Muscle of back (tissue), 13 donors: ENCODE measurements at places on chromosomes 1 and 21.

GRCh38 chr1:228058949-228059633, 23.4 kb upstream of the ARF1 start:
- DNase-seq, result peak; percentile 14

GRCh38 chr1:93434987-93435386, 12.9 kb upstream of the FNBP1L start:
- no peak for DNase-seq

GRCh38 chr1:162571696-162572095, 10.2 kb downstream of the UAP1 start:
- DNase-seq, result no peak

- DNase-seq, result peak; percentile 92
Measured at GRCh38 chr1:158177700-158178450, 2.8 kb upstream of the CD1D start.

GRCh38 chr1:108624069-108624468, 36.8 kb downstream of the HENMT1 start:
- DNase-seq, result no peak

GRCh38 chr1:226806988-226807387, 63.4 kb upstream of the PSEN2 start:
- DNase-seq, result no peak

DNA sequence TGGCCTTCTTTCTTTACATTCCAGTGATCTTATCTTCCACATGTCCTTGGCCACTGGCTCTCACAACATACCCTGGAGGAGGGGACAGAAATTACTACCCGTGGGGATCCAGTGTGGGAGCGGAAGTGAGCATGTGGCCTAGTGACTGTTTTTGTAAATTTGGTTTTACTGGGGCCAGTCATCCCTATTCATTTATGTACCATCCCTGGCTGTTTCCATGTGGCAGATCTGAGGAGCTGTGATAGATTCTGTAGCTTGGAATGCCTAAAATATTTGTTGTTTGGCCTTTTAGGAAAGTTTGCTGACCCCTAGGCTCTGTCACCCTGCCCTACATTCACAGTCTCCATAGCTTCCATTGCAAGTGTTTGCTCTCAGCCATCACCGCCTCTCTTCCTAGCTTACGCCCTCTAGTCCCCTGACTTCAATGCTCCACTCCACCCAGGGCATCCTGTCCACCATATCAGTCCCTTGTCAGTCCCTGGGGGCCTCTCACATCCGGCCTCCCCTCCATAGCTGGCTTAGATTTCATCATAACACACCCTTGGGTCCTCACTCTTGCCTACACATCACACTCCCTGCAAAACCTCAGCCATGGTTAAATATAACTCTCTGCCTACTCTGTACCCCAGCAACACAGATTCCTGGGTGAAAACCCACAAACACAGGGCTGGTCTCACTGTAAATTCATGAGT, 25.8 kb downstream of the DHCR24 start:
- DNase-seq, result no peak

DNA sequence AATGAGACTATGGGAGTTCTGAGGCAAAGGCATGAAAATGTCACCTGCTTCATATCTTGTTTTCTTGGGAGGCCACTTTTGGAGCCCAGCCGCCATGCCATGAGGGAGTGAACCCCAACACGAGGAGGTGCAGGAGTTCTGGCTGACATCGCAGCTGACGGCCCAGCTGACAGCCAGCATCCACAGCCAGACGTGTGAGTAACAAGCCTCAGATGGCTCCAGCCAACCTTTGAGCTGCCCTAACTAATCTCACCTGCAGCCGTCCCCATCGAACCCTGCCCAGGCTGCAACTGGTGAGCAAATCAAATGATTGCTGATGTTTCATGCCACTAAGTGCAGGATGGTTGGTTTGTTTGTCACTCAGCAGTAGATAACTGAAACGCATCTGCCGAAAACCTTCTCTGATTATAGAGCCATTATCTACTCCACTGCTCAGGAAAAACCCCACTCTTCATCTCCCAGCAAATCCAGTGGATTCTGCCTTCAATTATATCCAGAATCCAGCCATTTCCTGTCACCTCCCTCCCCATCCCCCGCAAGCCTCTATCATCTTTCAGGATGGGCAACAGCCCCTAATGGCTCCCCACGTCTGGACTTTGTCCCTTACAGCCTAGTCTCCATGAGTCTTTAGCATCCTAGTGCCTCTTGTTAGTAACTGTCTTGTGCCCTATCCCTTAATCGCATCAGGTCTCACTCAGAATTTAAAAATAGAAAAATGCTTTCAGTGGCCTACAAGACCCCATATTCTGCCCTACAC, 18.5 kb upstream of the RAB4A start:
- DNase-seq, result no peak

- no peak for DNase-seq
Measured at GRCh38 chr1:23330846-23331245, 13.2 kb downstream of the HNRNPR start.

DNA sequence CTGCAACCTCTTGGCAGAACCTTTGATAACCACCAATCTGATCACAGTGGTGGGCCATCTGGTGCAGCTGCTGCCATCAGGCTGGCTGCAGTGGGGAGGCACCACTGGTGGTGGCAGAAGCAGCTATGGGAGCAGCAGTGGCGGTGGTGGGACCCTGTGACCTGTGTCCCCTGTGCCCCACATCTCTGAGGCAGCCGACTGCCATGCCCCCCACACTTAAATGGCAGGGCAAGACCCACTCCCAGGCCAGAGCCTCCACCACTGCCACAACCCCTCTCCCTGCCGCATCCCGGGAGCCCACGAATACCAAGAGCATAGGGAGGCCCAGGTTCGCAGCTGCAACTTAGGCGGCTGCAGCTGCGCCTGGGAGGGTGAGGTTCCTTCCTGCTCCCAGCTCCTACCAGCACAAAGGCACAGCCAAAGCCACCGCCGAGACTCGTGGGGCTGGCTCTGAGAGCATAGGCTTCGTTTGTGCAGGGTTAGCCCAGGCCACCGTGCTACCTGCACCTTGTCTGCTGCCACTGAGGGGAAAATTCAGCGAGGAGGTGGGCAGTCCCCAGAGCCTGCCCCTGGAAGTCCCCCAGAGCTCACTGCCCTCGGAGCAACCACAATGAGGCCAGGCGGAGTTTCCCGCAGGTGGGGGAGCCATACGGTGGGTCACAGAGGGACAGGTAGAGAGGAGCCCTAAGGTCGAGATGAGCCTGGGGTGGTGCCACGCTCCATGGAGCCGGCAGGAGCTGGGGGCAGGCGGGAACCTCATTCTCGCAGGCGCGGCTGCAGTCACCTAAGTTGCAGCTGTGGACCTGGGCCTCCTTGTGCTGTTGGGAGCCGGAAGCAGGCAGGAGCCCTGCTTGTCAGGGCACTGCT, 518.7 kb downstream of the RWDD3 start:
- no peak for DNase-seq

DNA sequence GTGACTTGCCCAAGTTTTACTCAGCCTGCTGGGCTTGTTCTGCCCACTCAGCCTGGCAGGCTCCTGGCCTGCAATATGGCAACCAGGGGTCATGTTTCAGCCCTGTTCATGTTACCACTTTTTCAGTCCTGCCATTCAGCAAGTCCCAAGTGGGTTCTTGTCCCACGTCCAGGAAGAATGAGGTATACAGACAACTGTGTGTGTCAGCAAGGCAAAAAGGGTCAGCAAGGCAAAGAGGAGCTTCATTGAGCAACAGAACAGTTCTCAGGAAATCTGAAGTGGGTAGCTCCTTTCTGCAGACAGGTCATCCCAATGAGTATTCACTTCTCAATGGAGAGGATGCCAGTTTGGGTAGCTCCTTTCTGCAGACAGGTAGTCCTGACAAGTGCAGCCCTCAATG, 1233.3 kb upstream of the B3GALT2 start:
- DNase-seq, result no peak

DNA sequence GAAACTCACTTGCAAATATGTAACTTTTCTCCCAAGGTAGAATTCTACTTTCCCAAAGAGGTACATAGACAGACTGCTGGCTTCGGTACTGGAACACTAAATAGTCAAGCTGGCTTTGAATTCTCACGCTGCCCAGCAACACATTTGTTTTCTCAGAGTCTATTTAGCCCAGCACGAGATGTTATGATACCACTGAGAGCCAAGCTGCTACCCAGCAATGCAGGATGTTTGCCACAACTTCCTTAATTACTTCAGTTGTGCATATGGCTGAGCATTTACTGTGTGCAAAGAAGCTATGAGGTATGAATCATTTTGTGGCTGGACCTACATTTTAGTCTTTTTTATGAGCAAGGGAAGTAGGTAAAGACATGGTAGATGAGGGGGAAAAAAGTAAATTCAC, 793.2 kb downstream of the PLA2G4A start:
- no peak for DNase-seq

DNA sequence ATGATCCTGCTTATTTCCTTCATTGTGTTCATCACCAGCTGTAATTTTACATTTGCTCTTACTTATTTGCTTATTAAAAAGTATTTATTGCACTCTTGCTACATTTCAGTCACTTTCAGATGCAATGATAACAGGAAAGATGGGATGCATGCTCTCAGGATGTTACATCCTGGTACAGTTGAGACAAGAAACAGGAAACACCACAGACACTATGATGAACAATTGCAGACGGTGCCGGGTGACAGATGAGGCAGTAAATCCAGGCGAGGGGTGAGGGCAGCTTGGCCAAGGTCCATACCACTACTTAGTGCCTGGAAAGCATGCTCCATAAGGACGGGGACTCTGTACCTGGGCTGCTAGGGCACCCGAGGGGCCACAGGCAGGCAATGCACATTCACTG, 156.6 kb upstream of the RAB4A start:
- no peak for DNase-seq

DNA sequence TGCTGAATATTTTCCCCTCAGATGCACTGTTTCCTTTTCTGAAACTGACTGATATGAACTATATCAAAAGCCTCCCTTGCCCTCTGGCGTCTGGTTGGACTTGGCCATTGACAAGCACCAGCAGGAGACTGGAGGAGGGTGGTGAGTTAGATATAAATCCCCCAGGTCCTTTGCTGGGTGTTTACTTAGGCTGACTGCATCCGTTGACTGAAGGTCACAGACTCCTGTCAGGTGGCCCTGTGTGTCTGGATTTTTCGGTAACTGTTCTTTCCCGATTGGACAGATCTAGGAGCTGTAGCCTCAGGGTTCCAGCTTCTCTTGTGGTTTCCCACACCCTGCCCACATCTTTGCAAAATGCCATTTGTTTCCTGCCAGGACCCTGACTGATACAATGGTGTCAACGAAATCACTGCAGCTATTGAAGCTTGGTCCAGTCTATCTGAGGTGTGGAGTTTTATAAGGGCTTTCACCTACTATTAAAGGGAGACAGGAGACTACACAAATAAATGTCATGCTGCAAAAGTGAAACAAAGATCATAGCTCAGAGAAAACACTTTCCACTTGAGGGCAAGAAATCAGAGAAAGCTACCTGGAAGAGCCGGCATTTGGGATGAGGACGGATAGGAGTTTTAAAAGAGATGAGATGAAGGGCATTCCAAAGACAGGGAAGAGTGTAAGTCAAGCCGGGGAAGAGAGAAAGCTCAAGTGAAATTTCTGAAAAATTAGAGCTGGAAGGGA, 1.5 kb upstream of the MAGI3 start:
- DNase-seq, result no peak

- DNase-seq, result no peak
Measured at GRCh38 chr1:35668506-35668905, 27.2 kb upstream of the PSMB2 start.

DNA sequence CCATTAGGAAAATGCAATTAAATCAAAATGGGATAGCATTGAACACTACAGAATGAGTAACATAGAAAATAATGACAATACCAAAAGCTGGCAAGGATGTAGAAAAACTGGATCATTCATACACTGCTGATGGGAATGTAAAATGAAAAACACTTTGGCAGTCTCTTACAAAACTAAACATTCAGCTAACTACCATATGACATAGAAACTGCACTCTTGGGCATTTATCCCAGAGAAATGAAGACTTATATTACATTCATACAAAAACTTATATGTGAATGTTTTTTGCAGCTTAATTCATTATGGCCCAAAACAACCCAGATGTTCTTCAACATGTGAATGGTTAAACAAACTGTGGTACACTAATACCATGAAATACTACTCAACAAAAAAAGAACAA, 66.4 kb downstream of the ANKRD13C start:
- DNase-seq, result no peak

- no peak for DNase-seq
Measured at GRCh38 chr21:45006536-45007095, 66.8 kb downstream of the SLX9 start.

DNA sequence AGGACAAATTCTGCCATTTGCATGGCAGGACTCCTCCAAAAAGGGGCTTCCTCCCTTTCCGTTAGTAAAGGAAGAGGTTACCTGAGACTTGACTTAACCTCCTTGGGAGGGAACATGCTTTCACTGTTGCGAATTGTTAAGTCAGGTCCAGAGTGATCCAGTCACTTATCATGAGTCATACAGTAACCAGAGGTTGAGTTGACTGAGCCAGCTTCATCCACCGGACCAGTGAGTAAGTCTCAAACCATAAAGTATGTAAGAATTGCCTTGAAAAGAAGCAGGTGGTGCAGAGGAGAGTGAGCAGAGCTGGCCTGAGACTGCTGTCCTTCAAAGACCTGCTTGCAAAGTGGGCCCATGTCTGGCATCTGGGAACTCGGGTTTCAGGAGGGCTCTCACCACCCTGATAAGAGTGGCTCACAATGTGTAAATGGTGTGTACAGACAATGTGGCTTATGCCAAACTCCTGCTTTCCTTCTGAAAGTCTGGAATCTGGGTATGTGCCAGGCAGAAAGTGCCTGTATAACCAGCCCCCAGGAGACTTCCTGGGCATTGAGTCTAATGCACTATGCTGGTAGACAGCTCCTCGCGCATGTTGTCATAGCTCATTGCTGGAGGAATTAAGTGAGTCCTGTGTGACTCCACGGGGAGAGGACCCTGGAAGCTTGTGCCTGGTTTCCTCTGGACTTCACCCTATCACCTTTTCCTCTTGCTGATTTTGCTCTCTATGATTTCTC, 84.3 kb upstream of the KLHDC7A start:
- DNase-seq, result no peak

- no peak for DNase-seq
Measured at GRCh38 chr1:213251972-213252371, 200.9 kb downstream of the RPS6KC1 start.

DNA sequence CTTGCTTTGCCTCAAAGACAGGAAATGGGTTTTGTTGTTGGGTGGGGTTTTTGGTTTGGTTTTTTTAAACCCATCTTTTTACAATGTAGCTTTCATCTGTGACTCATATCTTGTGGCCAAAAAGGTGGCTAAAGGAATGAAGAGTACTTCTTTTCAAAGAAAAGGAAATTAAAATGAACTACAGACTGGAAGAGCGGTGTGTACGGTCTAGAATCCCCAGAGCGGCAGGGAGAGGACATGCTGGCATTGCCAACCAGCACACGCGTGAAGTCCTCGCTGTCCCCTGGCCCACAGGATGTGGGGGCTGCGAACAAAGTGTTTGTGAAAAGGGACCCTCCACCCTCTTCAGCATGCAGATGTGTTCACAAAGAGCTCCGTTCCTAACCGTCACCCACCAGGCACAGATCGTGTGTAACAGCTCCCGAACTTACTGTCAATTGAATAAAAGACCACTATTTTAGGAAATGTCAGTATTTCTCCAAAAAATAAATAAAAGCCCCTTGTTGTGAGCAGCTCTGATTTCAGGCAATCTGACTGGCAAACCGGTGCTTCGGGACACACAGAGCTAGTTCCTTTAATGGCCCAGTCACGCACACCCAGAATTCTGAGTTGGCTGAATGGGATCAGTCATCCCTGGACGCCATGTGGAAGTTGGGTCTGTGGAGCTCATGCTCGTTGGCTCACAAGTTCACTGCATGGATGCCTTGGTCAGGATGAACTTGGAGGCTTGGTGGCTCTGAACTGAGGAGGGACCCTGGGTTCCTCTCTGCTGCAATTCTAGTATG, 602.9 kb downstream of the NPHP4 start:
- no peak for DNase-seq
